ENCODE measurements at places on chromosomes 5 and 9.
A peak's percentile ranks its signal among the peaks of the same experiment; 100 is the strongest.

GRCh38 chr5:138243794-138244193 lies 30.6 kb downstream of the GFRA3 start:
- DNase-seq, result no peak

- no peak for DNase-seq
Measured at GRCh38 chr9:19922476-19923118, 133.8 kb upstream of the SLC24A2 start.

- no peak for DNase-seq
Measured at GRCh38 chr9:36316611-36317317, 58.5 kb upstream of the GNE start.

- peak; percentile 4 for DNase-seq
Measured at GRCh38 chr5:66757219-66757833, 161.1 kb downstream of the MAST4 start.

GRCh38 chr5:32754284-32754683 lies 43.2 kb downstream of the NPR3 start:
- DNase-seq, result no peak

GRCh38 chr5:78731884-78732283 lies 83.3 kb upstream of the LHFPL2 start:
- no peak for DNase-seq

GRCh38 chr5:527646-528628 lies 3.7 kb upstream of the SLC9A3 start:
- no peak for DNase-seq

DNA sequence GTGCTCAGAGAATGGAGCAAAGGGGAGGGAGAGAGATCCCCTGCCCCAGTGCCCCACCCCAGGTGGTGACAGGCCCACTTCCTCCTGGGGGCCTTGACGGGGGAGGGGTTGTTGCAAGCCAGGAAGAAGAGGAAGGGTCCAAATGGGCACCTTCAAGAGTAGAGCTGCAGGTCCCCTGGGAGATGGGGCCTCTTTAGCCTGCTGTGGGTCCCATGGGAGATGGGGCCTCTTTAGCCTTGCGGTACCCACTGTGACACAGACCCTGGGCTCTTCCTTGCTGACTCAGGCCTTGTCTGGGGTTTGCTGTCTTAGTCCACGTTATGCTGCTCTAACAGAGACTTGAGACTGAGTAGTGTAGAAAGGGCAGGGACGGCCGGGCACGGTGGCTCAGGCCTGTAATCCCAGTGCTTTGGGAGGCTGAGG lies 9.6 kb upstream of the TOR4A start:
- DNase-seq, result no peak

- DNase-seq, result no peak
Measured at GRCh38 chr9:37990404-37991015, 78.5 kb downstream of the SHB start.

DNA sequence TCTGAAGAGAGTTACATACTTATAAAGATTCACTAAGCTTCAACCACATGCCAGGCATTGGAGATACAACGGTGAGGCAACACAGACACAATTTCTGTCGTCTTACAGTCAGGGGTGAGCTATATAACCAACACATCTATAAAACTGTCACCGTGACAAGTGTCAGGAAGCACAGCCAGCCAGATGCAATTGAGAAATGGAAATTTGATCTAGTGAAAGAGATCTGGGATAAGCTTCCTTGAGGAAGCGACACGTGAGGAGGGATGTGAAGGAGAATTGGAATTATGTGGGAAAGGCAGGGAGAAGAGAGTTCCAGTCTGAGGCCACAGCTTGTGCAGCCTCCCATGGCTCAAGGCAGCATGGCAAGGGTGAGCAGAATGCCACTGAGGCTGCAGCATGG lies 50.9 kb upstream of the ZNF354B start:
- DNase-seq, result no peak

- no peak for DNase-seq
Measured at GRCh38 chr9:92945796-92946195, 1.5 kb upstream of the FGD3 start.

- no peak for DNase-seq
Measured at GRCh38 chr5:59832577-59833301, 60.8 kb downstream of the PDE4D start.

DNA sequence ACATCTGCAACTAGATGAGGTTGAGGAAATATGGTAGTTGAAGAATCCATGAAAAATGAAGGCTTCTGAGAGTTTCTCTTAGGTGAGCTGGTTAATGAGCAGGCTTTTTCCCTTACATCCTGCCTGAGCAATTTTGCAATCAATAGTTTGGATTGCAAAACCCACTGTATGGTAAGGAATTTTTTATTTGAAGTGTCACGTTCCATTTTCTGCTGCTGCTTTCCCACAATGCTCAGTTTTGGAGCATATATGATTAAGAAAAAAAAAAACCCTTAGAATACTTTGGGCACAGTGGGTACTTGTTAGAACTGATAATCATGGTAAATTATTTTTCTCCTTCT lies 144.2 kb downstream of the PCSK1 start:
- DNase-seq, result no peak

DNA sequence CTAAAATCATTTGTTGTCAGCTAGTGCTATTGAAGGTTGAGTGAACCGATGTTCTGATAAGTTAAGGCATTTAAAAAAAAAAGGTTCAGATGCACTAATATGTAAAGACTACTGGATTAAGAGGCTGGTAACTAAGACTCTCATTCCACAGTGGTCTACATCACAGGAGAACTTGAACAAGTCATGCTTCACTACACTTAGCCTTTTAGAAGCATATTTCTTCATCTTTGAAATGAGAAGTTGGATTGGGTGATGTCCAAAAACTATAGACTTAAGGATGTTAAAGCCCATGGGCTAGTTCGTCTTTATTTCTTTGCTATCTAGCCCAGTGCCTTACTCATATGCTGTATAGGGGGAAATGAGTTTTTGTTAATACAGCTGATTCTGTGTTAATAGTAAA lies 107.2 kb downstream of the NDUFS4 start:
- DNase-seq, result no peak

GRCh38 chr9:8085986-8086385 lies 286.4 kb upstream of the DMAC1 start:
- peak; percentile 38 for DNase-seq

- DNase-seq, result no peak
Measured at GRCh38 chr5:18305288-18305924, 671.1 kb downstream of the TAF11L14 start.

- DNase-seq, result no peak
Measured at GRCh38 chr5:59436364-59437148, 457.0 kb downstream of the PDE4D start.

DNA sequence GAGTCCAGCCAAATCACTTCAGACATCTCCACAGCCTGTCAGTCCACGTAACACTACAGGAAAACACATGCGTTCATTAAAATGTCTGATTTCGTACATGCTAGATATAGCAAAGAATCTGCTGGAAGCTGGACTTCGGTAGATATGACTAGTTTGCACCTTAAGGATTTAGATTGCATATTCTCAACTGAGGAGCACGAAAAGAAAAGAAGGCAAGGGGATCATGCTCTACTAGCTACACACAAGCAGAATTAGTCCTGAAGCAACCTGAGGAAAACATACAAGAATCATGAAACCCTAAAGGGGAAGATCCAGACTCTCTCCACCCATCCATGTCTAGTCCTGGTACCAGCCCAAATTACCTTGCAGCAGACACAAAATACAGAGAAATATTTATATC lies 36.1 kb upstream of the SSBP2 start:
- DNase-seq, result no peak

DNA sequence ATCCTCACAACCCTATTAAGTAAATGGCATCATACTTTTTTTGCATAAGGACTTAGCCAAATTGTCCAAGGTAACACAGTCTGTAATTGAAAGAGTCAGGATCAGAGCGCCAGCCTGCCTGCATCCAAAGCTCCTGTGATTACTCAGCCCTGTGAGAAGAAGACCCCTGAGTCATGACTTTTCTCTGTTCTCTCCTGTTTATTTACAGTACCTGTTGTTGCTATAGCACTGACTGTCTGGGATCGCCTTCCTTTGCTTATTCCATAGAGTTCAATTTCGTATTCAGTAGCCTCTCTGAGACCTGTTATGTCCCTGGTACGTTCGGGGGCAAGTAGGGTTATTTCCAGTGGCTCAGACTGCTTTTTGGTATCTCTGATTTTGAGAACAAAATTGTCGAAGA lies 71.8 kb downstream of the TNC start:
- no peak for DNase-seq

DNA sequence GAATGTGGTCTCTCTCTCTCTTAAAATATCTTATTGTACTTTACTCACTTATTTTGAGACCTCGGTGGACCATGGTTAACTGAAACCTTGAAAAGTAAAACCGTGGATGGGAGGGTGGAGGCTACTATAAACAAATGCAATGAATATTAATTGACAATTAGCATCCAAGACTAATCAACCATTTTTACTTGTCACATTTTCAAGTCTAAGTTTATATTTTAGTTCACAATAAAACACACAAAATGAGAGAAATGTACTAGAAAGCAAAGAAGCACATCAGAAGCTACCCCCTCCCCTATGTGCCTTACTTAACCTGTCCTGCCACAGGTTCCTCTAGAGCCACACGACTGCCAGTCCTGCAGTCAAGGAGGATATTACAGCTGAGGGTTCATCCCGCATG lies 4.6 kb downstream of the ARL15 start:
- DNase-seq, result no peak

DNA sequence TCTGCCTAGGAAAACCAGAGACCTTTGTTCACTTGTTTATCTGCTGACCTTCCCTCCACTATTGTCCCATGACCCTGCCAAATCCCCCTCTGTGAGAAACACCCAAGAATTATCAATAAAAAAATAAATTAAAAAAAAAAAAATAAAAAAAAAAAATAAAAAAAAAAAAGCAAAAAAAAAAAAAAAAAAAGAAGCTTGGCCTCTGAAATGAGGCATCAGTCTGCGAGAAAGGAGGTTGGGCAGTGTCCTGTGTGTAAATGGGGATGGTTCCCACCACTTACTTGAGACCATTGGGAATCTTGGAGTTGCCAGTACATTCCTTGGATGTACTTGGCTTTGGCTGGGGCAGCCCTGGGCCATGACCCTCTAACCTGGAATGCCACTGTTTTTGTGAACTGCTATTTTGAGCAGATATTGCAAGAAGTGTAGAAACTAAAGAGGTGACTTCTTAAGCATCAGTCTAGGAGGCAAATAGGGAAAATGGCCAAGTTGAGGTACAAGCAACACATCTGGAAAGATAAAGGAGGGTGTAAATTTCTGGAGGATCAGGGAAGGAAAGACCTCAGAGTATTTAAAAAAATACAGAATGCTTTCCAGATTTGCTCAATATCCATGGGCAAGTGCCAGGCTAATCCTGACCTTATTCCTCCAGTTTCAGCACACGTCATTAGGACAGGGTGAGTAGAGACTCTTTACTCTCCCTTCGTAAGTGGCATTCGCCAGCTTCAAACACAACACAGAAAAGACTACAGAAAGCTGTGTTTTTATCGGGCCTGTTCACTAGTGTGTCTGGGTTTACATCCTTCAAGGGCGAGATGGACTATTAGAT lies 58.1 kb downstream of the HSPA4 start:
- no peak for DNase-seq

DNA sequence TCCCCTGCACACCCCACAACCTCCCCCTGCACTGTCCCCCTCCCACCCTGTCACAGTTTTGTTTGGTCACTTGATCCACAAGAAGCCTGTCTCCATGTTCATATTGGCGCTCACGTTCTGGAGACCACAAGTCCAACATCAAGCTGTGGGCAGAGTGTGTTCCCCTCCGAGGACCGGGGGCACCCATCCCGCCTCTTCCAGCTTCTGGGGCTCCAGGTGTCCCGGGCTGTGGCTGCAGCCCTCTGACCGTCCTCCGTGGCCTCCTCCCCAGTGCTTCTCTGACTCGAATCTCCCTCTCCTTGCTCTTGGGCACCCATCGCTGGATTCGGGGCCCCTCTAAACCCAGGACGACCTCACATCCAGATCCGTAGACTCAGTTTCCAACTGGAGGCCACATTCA lies 49.2 kb downstream of the PLEKHG4B start:
- no peak for DNase-seq

DNA sequence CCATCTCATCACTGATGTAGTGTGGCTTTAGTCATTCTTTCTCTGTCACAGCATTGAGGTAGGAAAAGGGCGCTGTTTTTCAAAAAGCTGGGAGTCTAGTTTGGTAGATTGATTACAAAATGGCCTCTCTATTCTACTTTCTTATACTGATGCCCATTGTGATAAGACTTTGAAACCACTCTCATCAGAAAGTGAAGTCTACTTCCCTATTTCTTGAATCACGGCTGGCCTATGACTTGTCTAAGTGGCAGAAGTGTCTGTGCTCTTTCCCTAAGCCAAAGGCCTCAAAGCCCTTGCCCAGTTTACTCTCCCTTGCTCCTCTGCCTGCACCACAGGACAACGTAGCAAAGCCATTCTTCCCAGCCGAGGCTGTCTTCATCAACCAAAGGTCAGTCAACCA lies 83.0 kb upstream of the IL33 start:
- DNase-seq, result no peak

DNA sequence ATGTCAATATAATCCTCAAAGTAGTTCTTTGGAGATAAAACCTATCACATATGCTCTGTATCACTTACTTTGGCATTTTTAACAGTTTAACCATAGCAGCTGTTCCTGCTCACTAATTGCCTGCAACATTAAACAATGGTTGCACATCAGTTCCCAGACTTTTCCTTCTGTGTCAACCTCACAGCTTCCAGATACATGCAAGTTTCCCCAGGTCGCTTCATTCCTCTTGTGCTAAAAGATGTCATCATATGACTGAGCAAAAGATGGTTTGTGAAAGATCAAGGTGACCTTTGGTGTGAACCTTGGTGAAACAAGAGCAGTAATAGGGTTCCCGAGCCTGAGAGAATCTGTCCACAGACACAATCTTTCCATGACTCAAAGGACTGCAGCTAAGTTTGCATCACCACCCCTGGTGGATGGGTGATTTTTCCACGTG lies 500.4 kb upstream of the PAPPA start:
- no peak for DNase-seq

DNA sequence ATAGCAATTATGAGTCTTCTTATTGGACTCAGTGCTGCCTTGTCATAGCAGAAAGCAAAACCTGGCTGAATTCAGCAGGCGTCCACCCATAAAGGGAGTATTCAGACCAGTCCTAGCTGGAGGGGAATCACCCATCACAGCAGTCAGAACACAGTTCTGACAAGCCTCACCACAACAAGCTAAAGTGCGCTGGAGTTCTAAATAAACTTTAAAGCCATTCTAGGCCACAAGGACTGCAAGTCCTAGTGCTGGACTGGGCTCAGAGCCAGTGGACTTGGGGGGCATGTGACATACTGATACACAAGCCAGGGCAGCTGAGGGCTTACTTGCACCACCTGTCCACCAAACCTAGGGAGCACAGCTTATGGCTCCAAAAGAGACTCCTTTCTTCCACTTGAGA lies 115.3 kb upstream of the PCSK5 start:
- no peak for DNase-seq

- DNase-seq, result no peak
Measured at GRCh38 chr5:144950996-144951395, 780.3 kb downstream of the KCTD16 start.

DNA sequence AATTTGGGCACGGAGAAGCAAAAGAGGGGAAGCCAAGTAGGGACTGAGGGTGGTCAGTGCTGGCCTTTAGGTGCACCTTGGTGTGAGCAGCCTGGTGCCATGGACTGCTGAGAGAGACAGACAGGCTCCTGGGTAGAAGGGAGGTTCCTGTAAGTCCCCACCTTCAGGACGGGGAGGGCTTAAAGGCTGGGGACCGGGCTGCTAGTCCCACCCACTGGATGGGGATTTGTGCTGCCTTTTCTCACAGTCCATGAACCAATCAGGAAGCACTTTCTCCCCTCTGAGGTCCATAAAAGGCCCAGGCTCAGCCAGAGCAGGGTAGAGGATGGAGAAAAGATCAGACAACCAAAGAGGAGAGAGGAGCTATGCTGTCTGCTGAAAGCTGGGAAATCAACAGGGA lies 15.2 kb downstream of the CDC25C start:
- DNase-seq, result no peak
